IgD-negative memory B cell (primary cell): ENCODE measurements at places on chromosomes 3 and 15. TPM values are rescaled to one million over a fixed set of nuclear protein-coding genes. Genes with fewer than 3 reads are reported as not detected.

The TSEN2 gene
- 12.4 TPM for polyA plus RNA-seq

The GOLGA6L6 gene
- polyA plus RNA-seq: not detected

The DAZL gene
- polyA plus RNA-seq: not detected

The CFAP100 gene
- polyA plus RNA-seq: not detected

The HDC gene
- not detected for polyA plus RNA-seq

The NPAP1 gene
- not detected for polyA plus RNA-seq

The MEIS2 gene
- polyA plus RNA-seq: not detected
